Ovary (tissue), 10 donors: ENCODE measurements at places on chromosomes 3 and 15. TPM values are rescaled to one million over a fixed set of nuclear protein-coding genes. Genes with fewer than 3 reads are reported as not detected.

Gene MESP2
- not detected for total RNA-seq

Gene PLCH1
- total RNA-seq = 0.83 TPM

GRCh38 chr3:66115858-66116654, 77.3 kb upstream of the MAGI1 start:
- DNase-seq = no peak

DNA sequence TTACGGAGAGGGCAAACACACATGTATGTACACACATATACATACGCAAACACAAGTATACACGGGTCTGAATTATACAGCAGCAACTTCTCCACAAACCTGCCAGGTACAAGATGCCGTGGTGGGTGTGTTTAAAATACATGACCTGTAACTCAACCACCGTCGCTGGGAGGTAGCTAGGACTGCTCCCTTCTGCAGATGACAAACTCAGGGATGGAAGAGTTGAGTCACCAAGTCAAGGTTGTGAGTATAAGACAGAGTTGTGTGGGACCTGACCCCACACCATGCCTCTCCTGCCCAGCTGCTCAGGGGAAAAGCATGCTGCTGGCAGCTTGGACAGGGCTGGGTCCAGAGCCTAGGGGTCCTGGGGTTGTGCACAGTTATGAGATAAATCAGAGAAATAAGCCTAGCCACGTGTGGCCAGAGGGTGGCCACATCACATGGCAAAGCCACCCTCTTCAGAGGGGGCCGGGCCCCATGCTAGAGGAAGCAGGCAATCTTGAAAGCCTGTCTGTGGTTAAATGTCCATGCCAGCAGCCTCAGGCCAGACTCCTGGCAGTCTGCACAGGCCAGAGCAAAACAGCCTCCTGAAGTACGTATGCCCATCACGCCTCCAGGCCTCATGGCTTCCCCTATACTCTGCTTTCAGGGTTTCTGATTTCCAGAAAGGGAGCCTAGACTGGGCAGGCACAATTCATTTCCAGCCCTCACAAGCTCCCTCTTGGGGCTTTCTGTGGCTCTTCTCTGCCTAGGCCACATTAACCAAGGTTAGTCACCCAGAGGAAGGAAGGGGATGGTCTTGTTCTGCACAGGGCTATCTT, 107.7 kb upstream of the RPL32 start:
- DNase-seq = no peak

GRCh38 chr15:43775411-43775965, 1.3 kb downstream of the ELL3 start:
- peak; percentile 50 for DNase-seq

GRCh38 chr15:34335176-34336032, 2.2 kb downstream of the SLC12A6 start:
- DNase-seq = no peak

- no peak for DNase-seq
These were observed 4.3 kb downstream of the MECOM start for GRCh38 chr3:169659096-169659819.

DNA sequence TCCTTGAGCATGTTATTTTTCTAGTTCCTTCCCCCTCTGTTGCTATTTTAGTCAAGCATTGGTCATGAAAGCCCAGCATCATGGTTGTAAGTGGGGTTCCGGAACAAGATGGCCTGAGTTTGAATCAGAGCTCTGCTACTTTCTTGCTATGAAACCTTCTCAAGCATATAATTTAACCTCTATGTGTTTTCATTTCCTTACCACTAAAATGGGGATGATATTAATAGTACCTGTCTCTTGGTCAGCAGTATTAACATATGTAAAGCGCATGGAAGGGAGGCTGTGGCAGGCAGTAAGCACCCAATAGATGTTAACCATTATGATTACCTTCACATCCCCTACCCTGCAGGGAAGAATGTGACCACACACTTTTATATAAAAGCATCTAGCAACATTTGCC, 14.3 kb upstream of the SPRED1 start:
- DNase-seq = no peak

DNA sequence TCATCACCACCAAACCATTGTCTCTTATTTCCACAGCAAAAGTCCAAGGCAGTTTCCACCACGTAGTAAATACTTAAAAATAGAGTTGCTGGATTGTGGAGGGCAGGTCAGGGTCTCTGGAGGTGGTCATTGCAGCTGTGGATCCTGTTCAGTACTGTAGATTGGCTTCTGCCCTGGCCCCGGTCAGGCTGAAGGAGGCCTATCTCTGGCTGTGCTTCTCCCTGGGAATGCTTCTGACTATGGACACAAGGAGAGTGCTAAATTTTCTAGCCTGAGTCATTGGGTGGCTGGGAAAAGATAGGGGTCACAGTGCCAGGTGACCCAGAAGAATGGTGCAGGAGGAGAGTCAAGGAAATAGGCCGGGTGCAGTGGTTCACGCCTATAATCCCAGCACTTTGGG, 26.3 kb upstream of the GMPPB start:
- no peak for DNase-seq

Gene CASR
- 0.36 TPM for total RNA-seq

Gene HGD
- total RNA-seq = 1.1 TPM

Gene TRIM42
- total RNA-seq = not detected

- DNase-seq = no peak
These were observed 144.8 kb upstream of the BHLHE40 start for GRCh38 chr3:4834403-4834866.

DNA sequence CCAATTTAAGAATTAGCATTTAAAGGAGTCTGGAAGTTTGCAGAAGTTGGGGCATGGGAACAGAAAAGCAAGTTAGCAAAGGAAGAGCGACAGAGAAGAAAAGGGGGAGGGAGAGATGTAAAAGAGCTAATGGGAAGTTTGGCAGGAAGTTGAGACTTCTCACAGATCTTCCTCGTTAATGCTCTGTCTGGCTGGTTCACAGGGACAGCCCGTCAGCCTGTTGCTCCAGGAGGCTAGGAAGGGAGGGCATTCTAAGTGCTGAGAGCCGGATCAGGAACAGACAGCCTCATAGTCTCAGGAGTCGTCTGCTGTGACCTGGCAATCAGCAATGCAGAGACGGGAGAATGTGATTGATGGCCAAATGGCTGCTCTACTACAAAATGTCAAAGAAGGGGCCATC, 150.3 kb downstream of the AGBL1 start:
- DNase-seq = no peak

DNA sequence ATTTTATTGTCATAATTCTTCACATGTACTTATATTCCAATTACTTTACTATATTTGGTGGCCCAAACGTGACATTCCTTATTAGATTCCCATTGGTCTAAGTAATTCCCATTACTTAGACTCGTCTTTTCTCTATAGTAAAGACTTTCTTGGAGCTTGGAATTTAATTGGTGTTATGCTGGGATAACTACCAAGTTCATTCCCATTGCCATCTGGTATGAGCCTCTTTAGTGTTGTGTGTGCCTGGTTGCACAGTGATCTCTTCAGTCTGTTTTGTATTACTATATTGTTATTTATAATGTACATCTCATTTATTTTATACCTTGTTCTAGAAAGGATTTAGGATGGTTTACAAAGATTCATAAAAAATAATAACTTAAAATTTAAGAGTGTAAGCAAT, 27.8 kb downstream of the TMEM108 start:
- DNase-seq = no peak

Gene SSUH2
- 0.46 TPM for total RNA-seq

GRCh38 chr3:133895208-133896001, at the start of gene RAB6B:
TSS of gene RAB6B (minus strand) at chr3:133895882. CDS start at chr3:133895466, 416 bp downstream.
- DNase-seq = peak; percentile 53

DNA sequence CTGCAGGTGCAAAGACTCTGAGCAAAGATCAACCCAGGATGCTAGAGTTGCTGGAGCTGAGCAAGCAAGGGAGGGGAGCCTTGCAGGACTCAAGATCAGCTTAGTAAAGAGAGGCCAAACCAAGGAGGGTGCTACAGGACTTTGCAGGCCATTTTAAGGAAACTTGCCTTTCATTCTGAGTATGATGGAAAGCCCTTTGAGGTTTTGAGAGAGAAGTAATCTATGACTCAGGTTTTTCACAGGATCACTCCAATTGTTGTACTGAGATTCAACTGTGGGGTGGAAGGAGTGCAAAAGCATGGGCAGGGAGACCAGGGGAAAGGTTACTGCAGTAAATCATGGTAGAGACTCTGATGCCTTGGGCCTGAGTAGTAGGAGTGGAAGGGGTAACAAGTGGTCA, 260.4 kb upstream of the GPR149 start:
- DNase-seq = no peak

Gene CLDN18
- not detected for total RNA-seq

GRCh38 chr3:59472541-59472940, 422.7 kb upstream of the CFAP20DC start:
- DNase-seq = no peak
